ENCODE measurements at places on chromosomes 13 and 19.

- DNase-seq, result no peak
These were observed 33.0 kb downstream of the DLEU7 start for GRCh38 chr13:50810468-50810867.

GRCh38 chr13:24060993-24061392 lies 99.5 kb upstream of the SPATA13 start:
- no peak for DNase-seq

- DNase-seq, result no peak
These were observed 6.9 kb downstream of the NPHS1 start for GRCh38 chr19:35845215-35846037.

DNA sequence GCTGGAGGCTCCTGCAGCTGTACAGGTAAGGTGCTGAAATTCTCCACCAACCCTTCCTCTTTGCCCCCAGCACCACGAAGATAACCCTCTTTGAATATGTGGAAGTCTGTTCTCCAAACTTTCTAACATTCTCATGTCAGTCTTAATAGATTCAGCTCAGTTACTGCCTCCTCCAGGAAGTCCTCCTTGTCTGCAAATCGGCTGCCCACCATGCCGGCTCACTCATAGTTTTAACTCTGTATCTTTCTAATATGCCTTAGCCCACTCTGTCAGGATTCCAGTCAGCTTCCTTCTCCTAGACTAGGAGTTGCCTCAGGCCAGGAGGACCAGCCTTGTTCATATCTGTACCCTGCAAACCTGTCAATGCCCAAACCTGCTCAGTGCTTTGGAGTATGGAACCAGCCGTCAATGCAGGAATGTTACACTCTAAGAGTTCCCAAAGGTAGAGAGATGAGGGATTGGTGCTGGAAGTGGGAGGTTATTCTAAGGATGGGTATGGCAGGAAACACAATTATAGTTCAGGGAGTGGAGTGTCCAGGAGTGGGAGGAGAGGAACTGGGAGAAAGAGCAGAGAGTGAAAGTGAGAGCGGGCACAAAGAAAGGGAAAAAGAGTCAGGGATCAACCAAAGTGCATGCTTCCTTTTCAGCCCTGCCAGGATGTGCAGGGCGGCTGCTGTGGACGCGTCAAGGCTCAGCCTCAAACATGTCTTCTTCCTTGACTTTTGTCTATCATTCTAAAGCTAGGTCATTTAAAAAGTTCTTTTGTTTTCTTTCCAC lies 38.0 kb upstream of the ALOX5AP start:
- no peak for DNase-seq

GRCh38 chr19:7868326-7868670 lies 5.9 kb downstream of the PRR36 start:
- no peak for DNase-seq

DNA sequence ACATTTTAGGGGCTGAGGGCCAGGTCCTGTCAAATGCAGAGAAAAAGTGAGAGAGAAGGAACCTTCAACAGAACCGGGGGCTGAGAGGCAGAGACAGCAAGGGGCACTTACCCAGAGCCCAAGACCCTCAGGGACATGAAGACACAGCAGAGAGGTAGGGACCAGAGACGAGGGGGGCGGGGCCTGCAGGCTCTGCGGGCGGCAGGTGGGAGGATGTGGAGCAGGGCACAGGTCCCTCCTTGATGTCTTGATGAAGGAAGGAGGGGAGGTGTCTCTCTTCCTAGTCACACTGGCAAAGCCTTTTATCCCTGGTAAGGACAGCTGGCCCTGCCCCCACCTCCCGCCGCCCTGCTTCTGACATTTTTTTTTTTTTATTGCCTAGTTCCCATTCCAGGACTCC lies at the start of gene KLK14:
TSS of gene KLK14 (minus strand) at position 277 of the 400 bp plus-strand sequence. CDS start at position 4, 273 bp downstream.
- DNase-seq, result no peak

GRCh38 chr13:21511849-21512248 lies 52.7 kb upstream of the ZDHHC20 start:
- no peak for DNase-seq

DNA sequence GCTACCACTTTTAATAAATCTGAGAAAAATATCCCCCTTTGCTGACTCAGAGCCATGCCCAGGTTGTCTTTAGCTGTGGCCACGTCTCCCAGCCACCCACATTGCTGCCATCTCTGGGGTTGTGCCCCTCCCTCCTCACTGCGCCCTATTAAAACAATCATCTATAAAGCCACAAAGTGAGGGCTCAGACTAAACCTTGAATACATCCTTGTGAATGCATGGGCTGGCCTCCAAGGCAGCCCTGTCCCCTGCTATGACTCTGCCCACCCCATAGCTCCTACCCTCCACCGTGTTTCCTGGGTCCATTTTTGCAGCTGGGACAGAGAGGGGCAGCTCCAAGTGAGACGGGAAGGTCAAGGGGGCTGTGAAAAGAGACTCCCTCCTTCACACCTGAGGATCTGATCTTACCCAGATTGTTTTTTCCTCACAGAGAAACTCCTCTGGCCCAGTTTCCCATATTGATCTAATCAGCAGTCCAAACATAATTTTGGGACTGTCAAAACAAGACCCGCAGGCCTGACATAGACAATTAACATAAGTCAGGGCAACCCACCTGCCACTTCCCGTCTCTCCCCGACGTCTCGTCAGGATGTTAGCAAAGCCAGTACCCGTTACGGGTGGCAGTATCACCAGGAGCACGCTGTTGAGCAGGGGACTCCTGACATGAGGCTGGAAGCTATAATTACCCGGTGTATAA lies 199.0 kb downstream of the KATNAL1 start:
- no peak for DNase-seq

DNA sequence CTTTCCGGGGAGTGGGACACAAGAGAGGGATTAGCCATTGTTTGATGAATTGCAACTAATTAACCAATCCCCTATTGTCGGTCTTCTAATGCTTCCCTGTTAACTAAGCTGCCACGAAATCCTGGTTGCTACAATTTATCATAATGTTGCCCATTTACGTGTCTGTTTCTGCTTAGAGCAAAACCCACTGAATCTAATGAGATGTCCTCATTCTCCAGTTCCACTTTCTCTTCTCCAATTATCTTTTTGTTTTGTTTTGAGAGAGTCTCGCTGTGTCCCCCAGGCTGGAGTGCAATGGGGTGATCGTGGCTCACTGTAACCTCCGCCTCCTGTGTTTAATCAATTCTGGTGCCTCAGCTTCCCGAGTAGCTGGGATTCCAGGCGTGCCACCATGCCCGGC lies 5.2 kb upstream of the DPP9 start:
- no peak for DNase-seq

- DNase-seq, result no peak
These were observed 67.1 kb upstream of the HTR2A start for GRCh38 chr13:46963904-46964303.

DNA sequence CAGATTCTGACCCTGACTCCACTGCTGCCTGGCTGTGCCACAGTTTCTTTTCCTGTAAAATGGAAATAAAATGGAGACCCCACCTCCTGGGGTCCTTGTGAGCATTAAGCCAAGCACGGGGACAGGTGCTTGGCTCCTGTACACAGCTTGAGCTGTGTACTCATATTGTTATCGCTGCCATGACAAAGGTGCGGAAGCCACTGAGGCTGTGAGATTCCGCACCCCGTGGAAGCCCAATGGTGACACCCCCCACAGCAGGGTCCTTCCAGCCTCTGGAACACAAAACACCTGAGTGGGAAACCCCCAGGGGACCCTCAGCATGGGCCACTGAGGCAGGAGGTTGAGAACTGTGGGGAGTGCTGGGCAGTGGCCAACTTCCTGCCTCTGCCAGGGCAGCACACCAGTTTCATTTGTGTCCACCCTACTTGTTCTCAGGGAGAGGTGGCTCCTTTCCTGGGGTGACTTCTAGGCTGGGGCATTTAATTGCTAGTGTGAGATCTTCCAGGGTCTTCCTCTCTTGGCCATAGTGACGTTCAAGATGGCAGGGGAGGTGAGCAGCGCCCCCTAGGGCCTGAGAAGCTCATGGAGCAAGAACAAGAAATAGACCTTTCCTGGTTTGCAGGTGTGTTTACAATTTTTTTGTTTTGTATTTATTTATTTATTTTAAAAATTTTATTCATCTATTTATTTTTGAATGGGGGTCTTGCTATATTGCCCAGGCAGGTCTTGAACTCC lies 5.4 kb upstream of the JSRP1 start:
- DNase-seq, result no peak

DNA sequence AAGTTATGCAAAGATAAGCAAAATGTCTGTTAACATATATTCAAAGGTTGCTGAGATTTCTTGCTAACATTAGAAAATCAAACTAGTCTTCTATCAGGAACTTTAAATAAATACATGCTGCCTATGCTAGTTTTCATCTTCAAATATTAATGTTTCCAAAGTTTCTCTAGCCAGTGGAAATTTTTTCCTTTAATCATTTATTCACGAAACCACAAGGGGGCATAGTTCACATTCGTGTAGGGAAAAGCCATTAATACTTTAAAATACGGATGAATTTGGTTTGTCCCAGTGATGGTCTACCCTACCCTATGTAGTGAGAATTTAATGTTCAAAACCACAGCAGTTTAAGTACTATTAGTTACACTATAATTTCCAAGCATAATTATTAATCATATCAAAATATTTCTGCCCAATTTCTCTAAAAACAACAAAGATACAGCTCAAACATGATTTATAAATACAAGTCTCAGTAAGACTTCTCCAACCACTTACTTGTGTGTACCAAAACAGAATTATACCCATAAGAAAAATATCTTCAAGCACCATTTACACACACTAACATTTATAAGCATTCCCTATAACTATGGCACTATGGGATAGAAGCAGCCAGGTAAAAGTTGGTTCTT lies 16.2 kb downstream of the NUFIP1 start:
- no peak for DNase-seq

- DNase-seq, result peak; percentile 45
These were observed 1.1 kb downstream of the ARGLU1 start for GRCh38 chr13:106566641-106567473.

DNA sequence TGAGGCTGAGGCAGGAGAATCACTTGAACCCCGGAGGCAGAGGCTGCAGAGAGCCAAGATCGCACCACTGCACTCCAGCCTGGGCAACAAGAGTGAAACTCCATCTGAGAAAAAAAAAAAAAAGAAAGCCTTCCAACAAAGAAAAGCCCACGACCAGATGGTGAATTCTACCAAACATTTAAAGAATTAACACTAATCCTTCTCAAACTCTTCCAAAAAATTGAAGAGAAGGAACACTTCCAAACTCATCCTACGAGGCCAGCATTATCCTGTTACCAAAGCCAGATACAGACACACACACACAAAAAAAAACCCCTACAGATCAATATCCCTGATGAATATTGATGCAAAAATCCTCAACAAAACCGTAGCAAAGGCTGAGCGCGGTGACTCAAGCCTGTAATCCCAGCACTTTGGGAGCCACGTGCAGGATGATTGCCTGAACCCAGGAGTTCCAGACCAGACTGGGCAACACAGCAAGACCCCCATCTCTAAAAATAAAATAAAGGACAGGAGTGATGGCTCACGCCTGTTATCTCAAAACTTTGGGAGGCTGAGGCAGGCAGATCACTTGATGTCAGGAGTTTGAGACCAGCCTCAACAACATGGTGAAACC lies 6.2 kb upstream of the EVI5L start:
- no peak for DNase-seq

DNA sequence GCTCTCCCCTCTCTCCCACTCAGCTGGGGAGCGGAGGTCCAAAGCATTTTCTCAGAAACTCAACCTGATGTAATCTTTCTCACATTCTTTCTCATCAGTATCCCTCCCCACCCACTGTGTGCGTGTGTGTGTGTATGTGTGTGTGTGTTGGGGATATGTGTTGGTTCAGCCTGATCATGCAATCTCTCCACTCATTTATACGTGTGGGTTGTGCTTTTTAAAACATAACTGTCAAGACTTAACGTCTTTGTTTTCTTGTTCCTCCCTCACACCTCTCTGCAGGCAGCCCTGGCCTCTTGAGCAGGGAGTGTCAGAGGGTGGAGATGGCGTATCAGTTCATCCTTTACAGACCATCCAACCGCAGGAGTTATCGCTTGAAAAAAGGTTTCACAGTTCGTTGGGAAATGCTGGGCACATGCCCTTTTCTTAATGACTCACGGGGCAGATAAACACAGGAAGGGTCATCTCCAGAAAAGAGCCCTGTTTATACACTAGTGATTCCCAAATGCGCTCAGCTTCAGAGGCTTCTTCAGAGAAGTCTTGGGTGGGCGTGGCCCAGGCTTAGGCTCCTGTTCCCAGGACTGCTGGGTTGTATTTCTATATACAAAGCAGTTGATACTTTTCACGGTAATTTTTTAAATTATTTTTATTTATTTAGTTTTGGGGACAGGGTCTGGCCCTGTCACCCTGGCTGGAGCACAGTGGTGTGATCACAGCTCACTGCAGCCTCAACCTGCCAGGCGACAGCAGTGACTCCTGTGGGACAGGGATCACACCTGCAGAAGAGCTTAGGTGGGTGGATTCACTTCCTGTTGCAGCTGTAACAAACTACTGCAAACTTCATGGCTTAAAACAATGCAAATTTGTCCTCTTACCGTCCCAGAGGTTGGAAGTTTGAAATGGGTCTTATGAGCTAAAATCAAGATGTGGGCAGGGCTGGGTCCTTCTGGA lies 60.3 kb downstream of the CCDC70 start:
- DNase-seq, result no peak

GRCh38 chr13:48231080-48231479 lies 1.9 kb upstream of the ITM2B start:
- no peak for DNase-seq

GRCh38 chr13:35780613-35781012 lies 304.1 kb upstream of the MAB21L1 start:
- no peak for DNase-seq

DNA sequence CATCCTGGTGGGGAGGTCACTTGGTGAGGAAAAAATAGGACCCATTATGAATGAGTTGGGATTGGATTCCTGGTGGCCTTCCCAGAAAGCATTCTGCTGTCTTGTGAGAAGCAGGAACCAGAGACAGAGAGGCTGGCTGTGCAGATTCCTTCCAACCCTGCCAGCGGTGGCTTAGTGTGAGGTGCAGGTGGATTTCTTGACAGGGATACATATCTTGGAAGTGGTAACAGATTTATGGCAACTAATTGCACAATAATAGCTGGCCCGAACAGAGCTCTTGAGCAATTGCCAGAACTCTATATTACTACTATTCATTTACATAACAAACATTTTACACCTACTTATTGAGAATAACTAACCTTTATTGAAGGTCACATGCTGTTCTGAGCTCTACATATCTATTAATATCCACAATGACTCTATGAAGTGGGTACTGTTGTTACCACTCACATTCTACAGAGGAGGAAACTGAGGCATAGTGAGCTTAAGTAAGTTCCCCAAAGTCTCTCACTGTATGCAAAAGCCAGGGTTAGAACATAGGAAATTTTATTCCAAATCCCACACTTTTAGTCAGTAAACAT lies 173.9 kb upstream of the SERP2 start:
- DNase-seq, result peak; percentile 54

GRCh38 chr13:110576070-110576394 lies 14.5 kb upstream of the RAB20 start:
- no peak for DNase-seq

DNA sequence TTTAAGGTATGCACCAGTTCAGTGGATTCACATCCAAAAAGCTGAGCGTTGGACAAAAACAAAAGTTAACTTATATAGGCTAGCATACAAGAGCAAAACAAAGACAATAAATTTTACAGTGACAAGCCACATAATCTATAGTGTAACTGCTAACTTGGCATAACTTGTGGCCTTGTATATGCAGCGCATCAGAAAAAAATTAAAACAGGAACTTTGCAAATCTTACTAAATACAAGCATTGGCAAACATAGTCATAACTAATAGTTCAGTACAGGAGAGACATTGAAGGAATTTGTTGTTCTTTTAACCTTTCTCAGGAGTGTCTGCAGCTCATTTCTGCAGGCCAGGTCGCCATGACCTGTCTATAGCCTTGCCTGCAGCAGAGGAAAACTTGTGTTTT lies 54.6 kb downstream of the OR10H4 start:
- DNase-seq, result no peak

GRCh38 chr19:5926641-5927440 lies 12.8 kb downstream of the CAPS start:
- DNase-seq, result peak; percentile 57
